ENCODE measurements at places on chromosomes 16 and 17. TPM values are rescaled to one million over a fixed set of nuclear protein-coding genes. Genes with fewer than 3 reads are reported as not detected.

SNX20 gene
- total RNA-seq: not detected

SLC13A2 gene
- 0.16 TPM for total RNA-seq

GPR142 gene
- total RNA-seq: not detected

VPS9D1 gene
- 4.9 TPM for total RNA-seq

HS3ST3A1 gene
- not detected for total RNA-seq
